Esophagus muscularis mucosa (tissue), 4 donors: ENCODE measurements at places on chromosomes 11 and 22. TPM values are rescaled to one million over a fixed set of nuclear protein-coding genes. Genes with fewer than 3 reads are reported as not detected.

DNA sequence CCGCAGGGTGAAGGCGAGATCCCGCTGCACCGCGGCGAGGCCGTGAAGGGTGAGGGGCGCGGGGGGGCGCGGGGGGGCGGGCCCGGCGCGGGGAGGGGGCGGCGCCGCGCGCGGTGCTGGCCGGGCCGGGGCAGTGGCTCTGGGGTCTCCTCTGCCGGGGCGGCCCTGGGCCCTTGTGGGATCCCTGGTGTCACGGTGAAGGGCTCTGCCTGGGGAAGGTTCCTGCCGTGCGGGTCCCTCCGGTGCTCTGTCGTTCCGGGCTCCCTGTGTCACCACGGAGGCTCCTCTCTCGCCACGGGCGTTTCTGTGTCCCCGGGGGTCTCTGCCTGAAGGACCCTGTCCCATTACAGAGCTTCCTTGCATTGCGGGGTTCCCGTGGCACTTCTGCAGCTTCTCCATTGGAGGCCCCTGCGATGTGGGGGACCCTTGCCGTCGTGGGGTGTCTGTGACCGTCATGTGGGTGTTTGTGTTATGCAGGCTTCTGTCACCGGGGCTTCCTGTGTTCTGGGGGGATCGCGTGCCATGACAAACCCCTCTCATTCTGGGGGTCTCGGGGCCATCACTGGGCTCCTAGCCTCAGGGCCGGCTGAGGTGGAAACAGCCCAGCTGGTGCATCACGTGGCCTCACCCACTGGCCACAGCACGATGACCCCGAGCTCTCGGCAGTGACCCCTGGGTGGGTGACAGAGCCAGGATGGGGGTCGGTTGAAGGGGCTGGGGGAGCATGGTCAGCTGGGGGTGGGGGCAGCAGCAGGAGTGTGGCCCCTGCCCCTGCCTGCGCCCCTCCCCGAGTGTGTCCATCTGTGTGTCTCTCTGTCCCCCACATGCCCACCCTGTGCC, 25.3 kb downstream of the SHANK3 start:
- DNase-seq = no peak
- H3K36me3 ChIP-seq = peaks cover 30% of the 10 kb centered on the region
- H3K27me3 ChIP-seq = no peaks in the 10 kb centered on the region
- H3K4me1 ChIP-seq = peaks cover 40% of the 10 kb centered on the region

DNA sequence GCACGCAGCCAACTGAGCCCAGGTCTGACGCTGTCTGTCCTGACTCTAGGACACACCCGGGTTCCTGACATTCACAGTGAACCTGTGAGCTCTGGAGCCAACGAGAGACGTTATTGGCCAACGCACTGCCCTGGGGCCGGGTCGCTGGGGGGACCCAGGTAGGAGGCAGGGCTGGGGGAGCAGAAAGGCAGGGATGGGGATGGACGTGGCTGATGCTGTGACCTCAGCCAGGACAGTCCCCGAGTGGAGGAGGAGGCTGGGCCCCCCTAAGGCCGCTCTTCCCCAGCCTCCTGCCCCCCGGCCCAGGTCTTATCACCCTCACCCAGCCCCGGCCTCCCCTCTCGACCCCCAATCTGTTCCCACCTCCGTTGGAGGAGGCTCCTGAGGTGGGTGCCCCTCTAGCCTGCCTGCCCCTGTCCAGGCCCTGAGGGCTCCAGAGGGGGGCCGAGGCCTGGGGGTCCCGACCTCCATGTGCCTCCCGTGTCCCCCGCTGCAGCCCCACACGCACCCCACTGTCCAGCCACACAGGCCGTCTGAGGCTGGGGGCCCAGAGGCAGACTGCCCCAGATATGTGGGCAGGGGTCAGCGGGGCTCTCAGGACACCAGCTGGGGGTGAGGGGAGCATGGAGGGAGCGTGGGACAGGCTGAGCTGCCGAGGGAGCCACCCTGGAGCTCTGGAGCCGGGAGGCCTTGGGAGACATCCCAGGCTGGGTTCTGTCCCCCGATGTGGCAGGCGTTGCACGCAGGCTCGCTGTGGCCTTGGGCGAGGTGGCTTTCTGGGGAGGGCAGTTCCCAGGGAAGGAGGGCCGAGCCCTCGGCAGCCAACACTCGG, 29.2 kb upstream of the MUC5AC start:
- no peak overlapping the region for H3K4me3 ChIP-seq
- H3K27me3 ChIP-seq = no peaks in the 10 kb centered on the region
- no peak overlapping the region for H3K27ac ChIP-seq

LYVE1 gene
- 65.6 TPM for total RNA-seq

KLHDC7B gene
- not detected for total RNA-seq

DNA sequence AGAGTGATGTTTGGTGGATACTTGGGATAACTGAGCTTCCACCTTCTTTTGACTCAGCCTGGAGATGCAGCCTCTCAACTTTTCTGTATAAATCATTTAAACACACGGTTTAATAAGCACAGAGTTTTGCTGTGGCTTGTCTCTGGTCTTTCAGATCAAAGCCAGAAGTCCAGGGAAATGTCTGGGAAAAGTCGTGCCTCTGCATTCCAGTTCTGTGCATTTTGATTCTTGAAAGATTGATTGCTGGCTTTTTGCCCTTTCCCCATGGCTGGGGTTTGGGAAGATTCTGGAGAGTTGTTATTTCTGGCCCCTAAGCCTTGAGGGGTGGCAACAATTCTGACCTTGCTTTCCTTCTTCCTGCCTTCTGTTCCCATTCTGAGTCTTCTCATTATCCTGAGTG, 154.1 kb downstream of the COMMD9 start:
- no peak overlapping the region for H3K27ac ChIP-seq
- DNase-seq = no peak
- no peaks in the 10 kb centered on the region for H3K36me3 ChIP-seq
- H3K4me3 ChIP-seq = no peak overlapping the region
- H3K27me3 ChIP-seq = no peaks in the 10 kb centered on the region
- peaks cover 6% of the 10 kb centered on the region for H3K4me1 ChIP-seq
